ENCODE measurements at places on chromosomes 7 and 10. TPM values are rescaled to one million over a fixed set of nuclear protein-coding genes. Genes with fewer than 3 reads are reported as not detected.

GRCh38 chr7:97002555-97003261 lies 2.6 kb upstream of the DLX6 start:
- DNase-seq: peak; percentile 8

The PPP1R3C gene
- total RNA-seq: 50.0 TPM

The CRHR2 gene
- not detected for total RNA-seq

GRCh38 chr7:27916372-27916771 lies 176.4 kb downstream of the TAX1BP1 start:
- no peak for DNase-seq

The LUC7L2 gene
- total RNA-seq: 93.7 TPM

The TMEM225B gene
- not detected for total RNA-seq

DNA sequence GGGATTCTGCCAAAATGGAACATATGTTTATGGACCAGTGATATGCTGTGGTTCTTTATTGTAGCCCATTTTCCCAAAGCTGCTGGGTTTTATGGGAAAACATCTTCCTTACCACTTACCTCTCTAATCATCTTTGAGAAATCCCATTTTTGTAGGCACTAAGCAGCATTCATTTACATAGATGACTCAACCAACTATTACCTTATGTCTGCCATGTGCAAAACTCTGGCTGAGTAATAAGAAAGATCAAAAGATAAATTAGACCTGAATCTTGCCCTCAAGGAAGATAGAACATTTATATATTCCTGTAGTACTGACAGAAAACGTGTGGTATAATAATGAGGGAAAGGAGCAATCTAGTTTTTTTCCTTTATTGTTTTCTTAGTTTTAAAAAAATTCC lies 24.3 kb downstream of the CBLL1 start:
- no peak for DNase-seq

DNA sequence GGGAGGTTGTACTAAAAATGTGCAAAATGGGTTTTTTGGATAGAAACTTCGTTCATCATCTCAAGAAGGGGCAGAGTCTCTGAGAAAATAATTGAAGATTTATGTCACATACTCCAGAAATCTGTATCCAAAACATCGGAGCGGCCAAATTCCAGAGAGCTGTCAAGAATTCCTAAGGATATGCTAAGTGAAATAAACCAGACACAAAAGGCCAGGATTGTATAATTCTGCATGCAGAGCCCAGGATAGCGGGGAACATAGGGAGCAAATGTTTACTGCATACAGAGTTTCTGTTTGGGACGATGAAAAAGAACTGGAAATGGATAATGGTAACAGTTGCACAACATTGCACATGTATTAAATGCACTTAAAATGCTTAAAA lies 224.2 kb upstream of the AUTS2 start:
- DNase-seq: no peak

DNA sequence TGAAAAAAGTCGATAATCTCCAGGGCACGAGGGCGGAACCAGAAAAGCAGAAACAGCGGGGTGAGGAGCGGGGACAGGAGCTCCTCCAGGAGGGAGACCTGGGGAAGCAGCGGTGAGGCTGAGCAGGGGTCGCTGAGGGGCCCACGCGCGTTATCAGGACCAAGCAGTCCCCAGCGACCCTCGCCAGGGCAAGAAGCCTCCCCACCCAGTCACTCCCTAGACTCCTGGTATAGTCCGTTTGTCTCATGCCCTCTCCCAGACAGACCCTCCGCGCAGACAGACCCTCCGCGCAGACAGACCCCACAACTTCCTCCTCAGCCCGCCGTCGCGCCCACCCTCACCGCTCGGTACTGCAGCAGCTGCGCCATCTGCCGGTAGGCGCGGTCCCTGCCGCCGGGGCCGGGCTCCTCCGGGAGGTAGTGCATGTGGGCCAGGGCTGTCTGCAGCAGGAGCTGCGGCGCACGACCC lies 6.3 kb downstream of the ATG9B start:
- DNase-seq: peak; percentile 70

DNA sequence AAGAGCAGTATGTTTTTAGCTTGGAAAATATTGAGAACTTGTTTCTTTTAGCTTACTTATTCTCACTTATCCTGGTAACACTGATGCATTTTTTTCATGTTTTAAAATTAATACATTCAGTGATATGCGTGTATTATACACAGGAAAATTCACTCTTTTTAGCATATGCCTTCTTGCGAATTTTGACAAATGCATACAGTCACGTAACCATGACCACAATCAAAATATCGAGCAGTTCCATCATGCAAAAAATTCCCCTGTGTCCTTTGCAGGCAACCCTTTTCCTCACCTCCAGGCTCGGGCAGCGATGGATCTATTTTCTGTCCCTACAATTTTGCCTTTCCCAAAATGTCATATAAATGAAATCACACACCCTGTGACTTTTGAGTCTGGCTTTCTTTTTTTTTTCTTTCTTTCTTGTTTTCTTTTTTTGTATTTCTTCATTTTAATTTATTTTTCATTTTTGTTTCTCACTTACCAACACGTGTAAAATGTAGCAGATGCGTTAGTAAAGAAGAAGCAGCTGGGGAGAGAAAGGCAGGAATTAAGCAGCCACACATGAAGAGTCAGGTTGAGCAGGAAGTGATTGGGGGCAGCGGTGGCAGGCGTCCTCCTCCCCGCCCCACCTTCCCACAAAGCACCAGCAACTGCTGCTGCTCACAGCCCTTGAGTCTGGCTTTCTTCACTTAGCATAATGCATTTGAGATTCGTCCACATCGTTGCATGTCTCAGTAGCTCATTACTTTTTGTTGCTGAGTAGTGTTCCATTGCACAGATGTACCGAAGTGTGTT lies 29.9 kb downstream of the ADRB1 start:
- DNase-seq: peak; percentile 43

GRCh38 chr7:28435732-28436378 lies 23.5 kb downstream of the CREB5 start:
- DNase-seq: no peak

DNA sequence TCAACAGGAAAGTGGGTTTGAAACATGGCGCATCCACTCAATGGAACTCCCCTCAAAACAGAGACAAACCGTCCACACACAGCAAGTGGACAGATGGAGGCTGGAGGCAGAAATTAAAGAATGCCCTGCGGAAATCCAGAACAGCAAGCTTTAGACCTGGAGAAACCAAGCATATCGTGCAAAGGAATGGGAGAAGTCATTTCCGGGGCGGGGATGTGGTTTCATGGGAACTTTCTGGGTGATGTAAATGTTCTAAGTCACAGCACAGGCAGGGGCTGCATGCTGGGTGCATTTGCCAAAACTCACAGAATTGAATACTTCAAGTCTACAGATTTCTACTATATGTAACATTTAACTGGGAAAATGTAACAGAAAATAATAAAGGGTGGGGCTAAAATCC lies 213.0 kb downstream of the PTPRN2 start:
- DNase-seq: no peak

Data from stomach (tissue), 19 donors.